Mammary microvascular endothelial cell (primary cell): ENCODE measurements at places on chromosomes 6 and 20. TPM values are rescaled to one million over a fixed set of nuclear protein-coding genes. Genes with fewer than 3 reads are reported as not detected.

The PPP1R16B gene
- 58.0 and 64.7 TPM in 2 replicates for total RNA-seq

The TSBP1 gene
- total RNA-seq = not detected in 2 replicates

The PKIB gene
- total RNA-seq = 0.15 TPM in 1 of 2 replicates, not detected in the other

The PMEPA1 gene
- 0.20 and 0.73 TPM in 2 replicates for total RNA-seq

The ZC2HC1B gene
- not detected in 2 replicates for total RNA-seq

The HLA-A gene
- total RNA-seq = 1,130 and 1,554 TPM in 2 replicates

The ABT1 gene
- total RNA-seq = 19.4 and 22.6 TPM in 2 replicates

The MYCT1 gene
- total RNA-seq = 120 and 122 TPM in 2 replicates

The ACSS1 gene
- 13.1 and 17.6 TPM in 2 replicates for total RNA-seq

The LMBRD1 gene
- total RNA-seq = 12.6 TPM in 2 replicates

The TPD52L1 gene
- 5.5 and 7.0 TPM in 2 replicates for total RNA-seq

The VWA7 gene
- 0.49 and 1.6 TPM in 2 replicates for total RNA-seq

The NMBR gene
- total RNA-seq = not detected in 2 replicates

The RBBP8NL gene
- not detected in 2 replicates for total RNA-seq

The EPB41L1 gene
- total RNA-seq = 3.1 and 8.2 TPM in 2 replicates

The RIN2 gene
- 57.9 and 75.0 TPM in 2 replicates for total RNA-seq

The PHF10 gene
- total RNA-seq = 20.4 and 22.8 TPM in 2 replicates

The LY86 gene
- total RNA-seq = not detected in 2 replicates

The LKAAEAR1 gene
- not detected in 2 replicates for total RNA-seq

The PRSS16 gene
- not detected in 2 replicates for total RNA-seq

The C20orf204 gene
- total RNA-seq = 0.44 and 0.73 TPM in 2 replicates

The RPS6KA2 gene
- total RNA-seq = 39.9 and 40.0 TPM in 2 replicates

The TNFRSF6B gene
- total RNA-seq = 298 and 328 TPM in 2 replicates

The OR2H2 gene
- total RNA-seq = not detected in 2 replicates

The CLPSL2 gene
- total RNA-seq = not detected in 2 replicates

The PARD6B gene
- under 0.01 and 0.13 TPM in 2 replicates for total RNA-seq

The METTL24 gene
- not detected in 2 replicates for total RNA-seq

The ROS1 gene
- total RNA-seq = not detected in 2 replicates

The KCNB1 gene
- not detected in 2 replicates for total RNA-seq

The NEURL2 gene
- 2.2 and 2.3 TPM in 2 replicates for total RNA-seq

The LPA gene
- not detected in 2 replicates for total RNA-seq

The UNC5CL gene
- total RNA-seq = not detected in 2 replicates

The TBC1D32 gene
- 1.3 and 3.4 TPM in 2 replicates for total RNA-seq
